ENCODE measurements at places on chromosomes 7 and 10.

DNA sequence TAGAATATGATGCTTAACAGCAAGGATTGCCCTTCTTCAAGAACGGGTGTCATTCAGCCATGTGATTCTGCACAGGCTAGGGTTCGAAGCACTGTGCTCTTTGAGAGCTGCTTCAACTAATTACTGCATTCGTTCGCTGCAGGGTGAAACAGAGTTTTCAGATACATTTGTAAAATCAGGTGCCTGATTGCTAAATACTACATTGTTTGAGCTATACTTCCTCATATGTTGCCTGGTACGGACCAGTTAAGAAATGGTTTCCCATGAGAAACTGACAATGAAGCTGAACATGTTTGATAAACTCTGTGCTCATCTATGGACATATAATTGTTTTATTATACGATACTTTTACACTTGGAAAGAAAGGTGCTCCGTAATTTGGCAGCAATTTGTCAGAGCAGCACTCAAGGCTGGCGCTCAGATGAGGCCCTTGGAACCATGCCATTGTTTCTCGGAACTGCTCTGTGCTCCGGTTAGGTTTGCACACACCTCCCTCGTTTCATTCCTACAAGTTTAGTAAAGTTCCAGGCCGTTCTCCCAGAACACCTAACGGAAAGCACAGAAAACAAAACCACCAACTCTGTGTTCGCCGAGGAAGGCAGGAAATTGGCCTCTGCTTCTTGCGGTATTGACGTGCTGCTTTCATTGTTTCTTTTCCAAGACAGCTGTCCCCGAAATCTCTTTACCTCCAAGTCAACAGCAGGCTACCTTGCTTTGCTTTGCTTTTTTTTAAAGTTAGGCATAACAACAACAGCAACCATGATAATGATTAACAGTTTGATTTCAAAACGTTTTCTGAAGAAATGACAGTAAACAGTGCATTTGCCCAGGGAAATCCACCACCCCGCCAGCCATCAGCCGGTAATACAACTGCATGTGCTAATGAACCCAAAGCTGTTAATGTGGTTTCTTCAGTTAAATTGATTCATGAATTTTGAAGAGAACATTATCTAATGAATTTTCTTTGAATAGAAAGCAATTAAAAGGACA is 206.9 kb downstream of the EBF3 start:
- no peak for DNase-seq

- no peak for DNase-seq
These were observed 2.6 kb downstream of the CRHR2 start for GRCh38 chr7:30679664-30680063.

GRCh38 chr7:99740573-99741440 is 5.8 kb upstream of the CYP3A7 start:
- DNase-seq, result no peak

DNA sequence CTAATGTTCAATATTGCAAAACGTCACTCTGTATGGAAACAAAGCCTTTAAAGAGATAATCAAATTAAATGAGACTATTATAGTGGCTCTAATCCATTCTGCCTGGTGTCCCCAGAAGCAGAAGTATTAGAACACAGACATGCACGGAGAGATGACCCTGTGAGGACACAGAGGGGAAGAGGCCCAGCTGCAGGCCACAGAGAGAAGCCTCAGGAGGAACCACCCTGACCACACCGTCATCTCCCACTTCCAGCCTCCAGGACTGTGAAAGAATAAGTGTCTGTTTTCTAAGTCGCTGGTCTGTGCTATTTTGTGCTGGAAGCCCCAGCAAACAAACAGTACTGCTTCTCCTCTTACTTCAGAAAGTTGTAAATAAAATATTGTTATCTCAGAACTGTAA is 283.5 kb upstream of the ADARB2 start:
- DNase-seq, result no peak

DNA sequence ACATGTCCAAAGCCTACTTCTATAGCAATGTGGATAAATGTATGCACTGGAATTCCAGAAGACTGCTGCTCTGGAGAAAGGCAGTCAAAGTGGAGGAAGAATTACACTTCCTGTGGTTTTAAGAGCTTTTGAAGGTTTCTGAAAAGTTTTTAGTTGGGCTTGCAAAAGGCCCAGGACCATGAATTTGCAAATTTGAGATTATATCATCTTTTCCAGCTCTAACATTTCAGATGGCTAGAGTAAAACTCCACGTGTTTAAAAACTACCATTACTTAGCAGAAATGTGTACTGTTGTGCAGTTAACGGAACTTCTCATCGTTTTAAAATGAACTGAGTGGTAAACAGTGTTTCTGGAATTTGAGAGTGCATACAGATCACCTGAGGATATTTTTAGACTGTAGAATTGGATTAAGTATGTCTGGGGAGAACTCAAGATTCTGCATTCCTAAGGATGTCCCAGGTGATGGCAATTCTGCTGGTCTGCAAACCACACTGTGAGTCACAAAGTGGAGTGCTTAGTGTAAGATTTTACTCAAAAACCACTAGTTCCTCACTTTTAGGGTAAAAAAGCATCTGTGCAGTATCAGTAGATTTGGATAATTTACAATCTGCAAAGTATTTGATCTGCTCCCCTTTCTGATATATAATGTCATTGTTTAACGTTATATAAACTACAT is 32.9 kb upstream of the CCDC71L start:
- no peak for DNase-seq

GRCh38 chr10:1168763-1169162 is 112.6 kb downstream of the WDR37 start:
- DNase-seq, result no peak

DNA sequence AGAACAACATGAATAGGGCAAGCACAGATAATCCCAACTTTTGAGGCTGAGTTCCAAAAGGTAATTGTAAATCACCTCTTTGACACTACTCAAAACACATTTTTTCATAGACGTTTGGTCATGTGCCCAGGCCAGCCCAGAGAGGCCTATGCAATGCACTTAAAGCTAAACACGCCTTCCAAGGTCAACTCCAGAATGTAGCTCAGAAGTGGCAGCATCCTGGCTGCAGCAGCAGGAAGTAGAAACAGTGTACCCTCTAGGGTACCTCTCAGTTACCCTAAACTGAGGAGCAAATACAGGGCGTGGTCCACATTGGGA is 58.7 kb downstream of the OSBPL3 start:
- no peak for DNase-seq

- no peak for DNase-seq
These were observed 9.4 kb upstream of the PGAM1 start for GRCh38 chr10:97416565-97416964.

DNA sequence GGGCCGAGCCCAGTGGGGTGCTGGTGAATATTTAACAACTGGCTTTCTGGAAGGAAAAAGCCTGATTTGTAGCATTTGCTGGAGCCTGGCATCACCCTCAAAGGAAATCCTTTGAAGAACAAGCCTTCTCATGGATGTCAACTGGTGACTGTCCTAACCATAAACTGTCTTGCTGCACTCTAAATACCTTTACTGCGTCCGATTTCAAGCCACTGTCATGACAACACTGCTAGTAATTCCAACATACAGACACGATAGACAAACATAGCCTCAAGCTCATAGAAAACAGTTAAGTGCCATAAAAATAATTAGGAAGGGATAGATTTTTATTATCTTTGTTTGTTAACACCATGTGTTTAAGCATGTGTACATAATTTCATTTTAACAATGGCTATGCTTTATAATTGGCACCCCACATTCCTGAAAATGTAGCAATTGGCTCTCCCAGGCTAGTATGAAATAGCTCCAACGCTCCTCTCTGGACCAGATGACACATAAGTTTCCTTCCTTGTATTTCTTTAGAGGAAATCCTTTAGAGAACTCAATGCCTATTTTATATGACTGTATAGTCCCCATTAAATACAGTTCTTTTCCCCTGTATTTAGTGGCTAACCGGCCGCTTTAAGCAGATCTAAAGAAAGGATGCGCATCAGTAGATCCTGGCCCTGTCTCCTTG is 273.4 kb downstream of the PRPF18 start:
- no peak for DNase-seq

GRCh38 chr10:32481606-32482005 is 35.7 kb downstream of the CCDC7 start:
- no peak for DNase-seq

GRCh38 chr7:118642396-118642795 is 417.9 kb downstream of the ANKRD7 start:
- no peak for DNase-seq

GRCh38 chr7:132073920-132074589 is 502.2 kb downstream of the PLXNA4 start:
- no peak for DNase-seq

- no peak for DNase-seq
These were observed 54.0 kb downstream of the RAPGEF5 start for GRCh38 chr7:22302951-22303423.

DNA sequence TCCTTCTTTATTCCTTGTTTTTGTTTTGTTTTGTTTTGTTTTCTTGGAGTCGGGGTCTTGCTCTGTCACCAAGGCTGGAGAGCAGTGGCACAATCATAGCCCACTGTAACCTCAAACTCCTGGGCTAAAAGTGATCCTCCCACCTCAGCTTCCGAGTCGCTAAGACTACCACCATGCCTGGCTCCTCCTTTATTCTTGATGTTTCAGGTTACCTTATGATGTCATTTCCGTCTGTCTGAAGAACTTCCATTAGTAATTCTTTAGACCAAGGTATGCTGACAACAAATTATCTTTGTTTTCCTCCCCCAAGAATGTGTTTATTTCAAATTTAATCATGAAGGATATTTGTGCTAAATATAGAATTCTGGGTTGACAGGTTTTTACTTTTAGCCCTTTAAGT is 18.1 kb upstream of the ATAD1 start:
- no peak for DNase-seq

- DNase-seq, result no peak
These were observed 140.3 kb upstream of the TARP start for GRCh38 chr7:38413784-38414183.

DNA sequence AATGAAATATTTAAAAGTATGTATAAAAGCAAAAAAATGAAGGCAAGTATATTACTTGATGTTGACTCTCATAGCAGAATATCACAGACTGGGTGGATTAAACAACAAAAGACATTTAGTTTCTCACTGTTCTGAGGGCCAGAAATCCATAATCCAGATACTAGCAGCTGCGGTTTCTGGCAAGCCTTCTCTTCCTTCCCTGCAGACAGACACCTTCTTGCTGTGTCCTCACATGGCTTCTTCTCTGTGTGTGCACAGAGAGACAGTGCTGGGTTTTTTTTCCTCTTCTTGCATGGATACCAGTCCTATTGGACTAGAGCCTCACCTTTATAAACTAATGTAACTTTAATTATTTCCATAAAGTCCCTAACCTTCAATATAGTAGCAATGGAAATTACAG is 127.9 kb upstream of the AKR1E2 start:
- DNase-seq, result no peak

- no peak for DNase-seq
These were observed 109.3 kb downstream of the CPEB3 start for GRCh38 chr10:92181575-92181974.

DNA sequence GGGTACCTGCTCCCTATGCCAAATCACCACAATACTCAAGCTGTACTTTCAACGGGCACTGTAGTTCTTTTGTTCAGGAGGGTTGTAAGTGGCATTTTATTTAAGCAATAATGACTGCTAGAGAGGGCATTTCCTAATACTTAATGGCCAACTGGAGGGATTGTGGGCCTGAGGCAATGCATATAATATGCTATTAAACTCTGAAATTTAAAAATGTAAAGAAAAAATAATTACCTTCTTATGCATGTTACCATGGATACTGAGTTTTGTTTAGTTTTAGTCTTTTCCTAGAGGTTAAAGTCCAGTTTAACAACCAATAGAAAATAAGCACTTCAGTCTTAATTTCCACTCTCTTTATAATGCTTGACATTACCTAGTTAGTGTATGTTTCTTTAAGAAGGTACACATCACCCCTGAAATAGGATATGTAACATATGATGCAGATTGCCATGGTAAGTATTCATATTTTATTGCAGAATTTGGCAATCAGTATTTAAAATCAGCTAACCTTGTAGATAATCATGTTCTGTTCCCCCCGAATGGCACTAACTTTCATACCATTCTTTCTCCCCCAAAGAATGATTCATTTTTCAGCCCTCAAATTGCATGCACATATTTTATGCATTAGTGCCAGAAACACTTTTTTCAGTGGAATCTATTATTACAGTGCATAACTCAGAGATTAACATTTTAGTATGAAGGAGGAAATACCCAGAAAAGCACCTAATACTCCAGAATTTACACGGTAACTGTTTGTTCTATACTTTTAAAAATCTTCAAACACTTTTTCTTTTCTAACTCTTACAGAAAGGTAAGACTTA is 90.3 kb upstream of the ZNF438 start:
- no peak for DNase-seq

DNA sequence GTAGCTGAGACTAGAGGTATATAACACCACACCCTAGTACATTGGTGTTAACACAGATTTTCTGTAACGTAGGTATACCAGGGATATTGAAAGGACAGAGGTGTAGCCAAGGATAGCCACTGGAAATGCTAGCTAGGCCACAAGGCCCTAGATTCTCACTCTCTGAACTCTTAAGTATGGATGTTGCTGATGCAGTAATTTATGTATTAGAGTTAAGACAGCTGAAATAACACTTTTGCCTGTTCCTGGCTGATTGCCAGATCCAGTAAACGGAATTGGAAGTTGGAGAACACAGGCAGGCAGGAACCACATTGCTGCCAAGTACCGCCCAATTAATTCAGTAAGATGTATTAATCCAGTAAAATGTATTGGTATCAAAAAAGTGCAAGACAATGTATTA is 1.8 kb downstream of the CALU start:
- DNase-seq, result no peak

DNA sequence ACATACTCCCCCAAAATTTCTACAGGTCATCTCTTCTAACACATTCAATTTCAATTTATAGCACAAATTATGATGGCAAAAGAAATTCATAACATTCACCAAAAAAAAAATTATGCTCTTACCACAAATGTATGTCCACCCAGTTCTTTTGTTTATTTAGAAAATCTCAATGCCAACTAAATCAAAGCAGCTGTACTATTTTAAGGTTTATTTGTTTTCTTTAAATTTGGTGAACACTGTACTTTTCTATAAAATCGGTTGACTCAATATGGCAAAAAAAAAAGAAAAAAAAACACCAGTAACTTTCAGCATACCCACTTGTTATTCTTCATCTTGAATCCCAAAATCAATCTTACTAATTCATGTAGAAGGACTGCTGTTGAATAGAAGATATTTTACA is 225.7 kb downstream of the AGMO start:
- no peak for DNase-seq

- no peak for DNase-seq
These were observed 138.1 kb downstream of the GNAI1 start for GRCh38 chr7:80272560-80273239.

DNA sequence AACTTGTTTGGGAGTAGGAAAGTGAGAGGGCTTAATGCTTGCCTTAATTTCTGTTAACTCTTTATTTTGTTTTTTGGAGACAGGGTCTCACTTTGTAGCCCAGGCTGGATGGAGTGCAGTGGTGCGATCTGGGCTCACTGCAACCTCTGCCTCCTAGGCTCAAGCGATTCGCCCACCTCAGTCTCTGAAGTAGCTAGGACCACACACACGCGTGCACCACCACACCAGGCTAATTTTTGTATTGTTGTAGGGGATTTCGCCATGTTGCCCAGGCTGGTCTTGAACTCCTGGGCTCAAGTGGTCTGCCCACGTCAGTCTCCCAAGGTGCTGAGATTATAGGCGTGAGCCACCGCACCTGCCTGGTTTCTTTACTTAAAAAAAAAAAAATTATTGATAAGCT is 1.9 kb downstream of the PPP2R2D start:
- DNase-seq, result no peak
